Stimulated activated CD4-positive, alpha-beta T cell treated with anti-CD3 and anti-CD28 coated beads, Interleukin-1b, Interleukin-23, amount 100 ng/mL, for 1 hour (primary cell): ENCODE measurements at places on chromosomes 1 and 21.

- no peak for DNase-seq
Measured at GRCh38 chr1:37730376-37730775, 34.5 kb downstream of the EPHA10 start.

DNA sequence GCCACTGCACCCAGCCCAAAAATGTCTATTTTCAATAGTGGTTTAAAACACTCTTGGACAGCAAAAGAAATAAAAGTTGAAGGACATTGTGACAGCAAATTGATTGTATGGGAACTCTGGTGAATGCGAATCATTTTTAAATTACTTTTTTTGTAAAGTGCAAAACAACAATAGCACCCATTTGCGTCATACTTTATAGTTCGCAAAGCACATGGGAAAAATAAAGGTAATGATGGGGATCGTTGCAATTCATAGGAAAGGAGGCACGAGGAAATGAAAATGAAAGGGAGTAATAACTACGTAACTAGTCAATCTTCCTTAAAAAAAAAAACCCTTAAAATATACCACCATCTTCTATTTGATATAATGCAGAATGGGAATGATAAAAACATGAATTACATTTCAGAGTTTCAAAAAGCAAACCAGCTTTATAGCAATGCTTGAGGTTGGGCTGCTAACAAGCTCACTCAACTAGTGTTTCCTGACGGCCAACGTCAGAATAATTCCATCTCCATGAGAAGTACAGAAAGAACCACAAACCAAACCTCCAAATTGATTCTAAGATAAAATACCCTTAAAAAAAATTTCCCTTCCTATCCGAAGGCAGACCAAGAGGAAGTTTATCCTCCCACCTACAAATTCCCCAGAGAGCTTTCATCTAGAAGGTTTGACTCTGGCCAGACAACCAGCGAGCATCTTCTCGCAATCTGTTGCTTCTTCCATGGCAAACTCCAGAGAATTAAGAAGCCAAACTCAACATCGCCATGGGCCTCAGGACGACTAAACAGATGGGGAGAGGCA is at the start of gene EDARADD:
EDARADD (plus strand) TSS at position 606 of the 801 bp plus-strand sequence; CDS start at position 765, 159 bp downstream.
- DNase-seq = no peak

DNA sequence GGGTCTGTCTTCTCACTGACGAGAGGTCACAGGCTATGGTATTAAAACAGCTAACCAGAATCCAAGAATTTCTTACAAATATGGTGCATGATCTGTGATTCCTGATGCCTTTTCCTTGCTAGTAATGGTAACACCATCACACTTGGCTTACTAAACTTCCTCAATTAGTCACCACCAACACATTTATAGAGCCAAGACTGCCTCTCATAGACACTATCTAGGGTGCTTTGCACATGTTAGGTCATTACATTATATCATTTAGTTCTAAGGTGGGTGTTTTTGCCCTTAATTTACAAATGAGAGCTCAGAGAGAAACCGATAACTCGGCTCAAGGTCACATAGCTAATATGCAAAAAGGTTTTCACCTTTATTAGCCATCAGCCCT is 8.7 kb downstream of the KIF21B start:
- no peak for DNase-seq

- DNase-seq = no peak
Measured at GRCh38 chr1:184110272-184111204, 59.0 kb downstream of the TSEN15 start.

GRCh38 chr21:14075346-14076142 is 135.2 kb downstream of the LIPI start:
- DNase-seq = no peak

- no peak for DNase-seq
Measured at GRCh38 chr1:201476670-201477344, 7.8 kb upstream of the PHLDA3 start.

GRCh38 chr1:75992312-75992711 is 60.1 kb upstream of the ASB17 start:
- no peak for DNase-seq

GRCh38 chr1:44934791-44935190 is 51.6 kb downstream of the EIF2B3 start:
- no peak for DNase-seq

GRCh38 chr1:39427912-39428311 is 63.5 kb upstream of the BMP8A start:
- no peak for DNase-seq

- DNase-seq = no peak
Measured at GRCh38 chr1:22494943-22495579, 43.4 kb downstream of the ZBTB40 start.

DNA sequence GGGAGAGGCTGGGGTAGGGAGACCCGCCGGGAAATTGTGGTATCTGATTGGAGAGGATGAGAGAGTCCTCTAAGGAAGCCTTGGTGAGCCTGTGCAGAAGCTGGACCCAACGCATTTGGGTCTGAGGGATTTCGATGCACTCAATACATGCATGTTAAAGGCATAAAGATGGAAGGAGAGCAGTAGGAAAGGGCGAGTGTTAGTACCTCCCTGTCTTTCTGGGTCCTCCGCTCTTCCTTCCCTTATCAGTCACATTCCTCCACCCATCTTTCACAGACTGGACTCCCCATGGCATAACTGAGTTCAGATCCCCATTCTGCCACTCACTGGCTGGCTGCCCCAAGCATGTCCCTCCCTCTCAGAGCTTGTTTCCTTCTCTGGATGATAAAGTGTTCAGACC is 7.3 kb downstream of the RGS16 start:
- DNase-seq = no peak

DNA sequence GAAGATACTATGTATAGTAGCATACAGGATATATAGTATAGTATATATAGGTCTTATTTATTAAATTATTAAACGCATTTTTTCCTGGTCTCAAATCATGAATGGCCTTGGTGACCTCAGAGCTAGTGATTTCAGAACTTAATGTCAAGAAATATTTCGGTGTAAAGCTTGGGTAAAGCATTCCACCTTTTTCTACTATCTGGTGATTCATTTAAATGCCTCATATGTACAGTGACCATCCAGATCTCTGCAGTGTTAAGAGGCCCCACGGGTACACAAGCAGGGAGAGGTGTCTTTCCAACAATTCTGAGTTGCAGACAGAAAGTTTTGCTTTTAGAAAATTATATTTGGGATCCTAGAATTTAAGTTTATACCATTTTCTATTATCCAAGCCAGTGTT is 626.5 kb downstream of the PTPRC start:
- no peak for DNase-seq

GRCh38 chr1:110214454-110215404 is 4.6 kb downstream of the KCNC4 start:
- no peak for DNase-seq

DNA sequence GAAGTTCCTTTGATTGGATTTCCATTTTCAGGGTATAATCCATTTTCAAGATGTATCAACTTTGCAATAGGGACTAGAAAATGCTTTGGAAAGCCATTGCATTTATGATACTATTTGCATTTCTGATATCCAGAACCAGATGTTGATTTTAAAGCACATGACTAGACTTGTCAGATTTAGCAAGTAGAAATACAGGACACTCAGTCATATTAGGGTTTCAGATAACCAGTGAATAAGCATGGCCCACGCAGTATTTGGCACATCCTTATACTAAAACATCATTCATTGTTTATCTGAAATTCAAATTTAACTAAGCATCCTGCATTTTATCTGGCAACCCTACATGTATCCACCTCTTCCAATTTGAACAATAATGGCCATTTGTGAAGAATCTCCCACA is 113.3 kb upstream of the DPT start:
- DNase-seq = no peak

- DNase-seq = no peak
Measured at GRCh38 chr1:11143907-11144306, 44.2 kb upstream of the EXOSC10 start.

DNA sequence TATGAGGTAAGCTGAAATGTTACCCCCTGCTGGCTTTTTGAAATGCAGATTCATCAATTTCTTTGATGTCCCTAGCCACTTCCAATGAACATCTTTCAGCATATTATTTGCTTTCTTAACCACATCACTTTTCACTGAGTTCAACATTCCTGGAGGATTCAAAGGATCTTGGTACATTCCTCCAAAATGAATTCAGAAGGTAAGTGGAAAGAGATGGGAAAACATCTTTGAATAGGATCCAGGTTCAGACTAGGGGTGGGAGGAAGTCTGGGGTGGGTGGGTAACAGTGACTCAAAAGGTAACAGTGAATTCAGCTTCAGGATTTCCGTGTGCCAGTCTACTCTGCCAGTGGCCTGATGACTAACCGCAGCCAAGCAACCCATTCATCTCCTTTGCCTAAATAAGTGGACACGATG is 180.7 kb downstream of the ZC3H11B start:
- DNase-seq = no peak

DNA sequence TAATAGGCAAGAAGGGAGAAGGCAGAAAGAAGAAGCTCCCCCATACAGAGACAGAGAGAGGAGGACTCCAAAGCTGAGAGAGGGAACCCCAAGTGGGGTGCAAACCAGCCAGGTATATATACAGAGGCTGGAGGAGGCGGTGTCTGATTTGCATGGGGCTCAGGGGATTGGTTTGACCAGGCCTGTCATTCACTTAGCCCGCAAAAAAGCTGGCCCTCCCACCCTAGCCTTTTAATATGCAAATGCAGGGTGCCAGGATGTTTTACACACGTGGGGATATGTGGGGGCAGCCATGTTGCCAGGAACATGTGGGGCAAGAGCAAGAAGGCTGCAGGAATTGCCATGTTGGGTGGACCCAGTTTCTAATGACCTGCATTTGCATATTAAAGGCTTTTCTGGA is 37.0 kb upstream of the TENT5B start:
- DNase-seq = no peak

GRCh38 chr1:94634977-94635416 is 93.4 kb upstream of the F3 start:
- no peak for DNase-seq

DNA sequence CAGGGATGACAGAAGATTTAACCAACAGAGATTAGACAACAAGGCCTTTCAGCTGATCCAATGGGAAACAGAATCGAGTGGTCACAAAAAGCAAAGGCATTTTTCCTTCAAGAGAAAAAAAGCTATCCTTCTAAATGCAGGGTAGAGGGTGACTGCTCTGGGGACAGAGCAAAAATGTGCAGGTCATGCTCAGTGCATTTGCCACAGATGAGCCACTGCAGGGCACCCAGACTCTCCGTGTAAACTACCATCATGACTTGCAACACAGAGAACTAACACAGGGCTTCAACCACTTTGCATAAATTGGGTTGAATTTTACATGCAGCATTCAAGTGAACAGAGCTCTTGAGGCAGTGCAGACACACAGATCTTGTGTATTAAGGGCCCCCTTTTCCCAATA is 56.8 kb downstream of the PRKAB2 start:
- no peak for DNase-seq

DNA sequence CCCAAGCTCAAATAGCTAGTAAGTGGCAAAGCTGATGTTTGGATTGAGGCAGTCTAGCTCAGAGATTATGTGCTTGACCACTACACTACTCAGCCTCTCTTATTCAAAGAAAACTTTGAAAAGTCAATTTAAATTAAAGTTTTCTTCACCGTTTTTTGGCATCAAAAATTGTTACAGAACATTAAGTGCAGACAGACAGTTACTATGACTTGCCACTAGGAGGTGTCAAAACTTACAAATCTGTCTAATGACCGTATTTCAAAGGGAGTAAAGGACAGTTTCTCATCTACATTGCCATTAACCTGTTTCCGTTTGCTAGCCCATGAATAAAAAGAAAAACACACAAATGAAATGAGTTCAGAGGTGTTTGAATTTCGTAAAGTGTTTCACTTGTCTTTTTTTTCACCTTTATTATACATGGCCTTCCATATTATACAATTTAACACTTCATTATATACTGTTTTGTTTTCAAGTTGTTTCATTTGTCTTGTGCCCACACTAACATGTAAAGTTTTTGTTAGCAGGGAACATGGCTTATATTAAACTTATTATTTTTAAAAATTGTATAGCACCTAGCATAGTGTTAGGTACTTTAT is 57.4 kb upstream of the MTF2 start:
- DNase-seq = no peak

- DNase-seq = no peak
Measured at GRCh38 chr1:234710936-234711724, 101.2 kb upstream of the IRF2BP2 start.
